ENCODE measurements at places on chromosomes 2 and 18.

DNA sequence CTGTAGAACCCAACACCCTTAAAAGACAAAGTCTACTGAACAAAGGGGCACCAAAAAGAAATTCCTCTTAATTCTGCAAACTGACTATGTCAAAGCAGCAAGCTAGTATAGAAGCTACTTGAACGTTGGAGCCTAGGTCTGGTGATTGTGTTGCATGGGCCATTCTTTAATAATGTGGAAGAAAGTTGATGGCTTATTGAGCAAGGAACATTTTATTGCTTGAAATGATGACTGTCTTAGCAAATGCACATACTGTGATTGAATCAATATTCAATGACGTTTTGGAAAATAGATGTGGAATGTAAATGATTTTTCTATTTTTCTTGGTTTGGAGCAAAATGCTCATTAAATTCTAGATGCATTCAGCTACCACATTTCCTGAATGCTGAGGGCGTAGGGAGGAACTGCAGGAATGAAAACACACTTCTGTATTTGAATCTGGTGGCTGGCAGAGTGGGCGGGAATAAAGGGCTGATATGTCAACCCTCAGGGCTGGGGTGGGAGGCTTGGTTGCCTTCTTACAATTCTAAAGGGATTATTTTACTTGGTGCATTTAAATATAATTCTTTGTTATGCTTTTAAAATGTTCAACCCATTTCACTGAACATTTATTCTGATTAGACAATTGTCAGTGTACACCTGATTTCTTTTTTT is 26.5 kb downstream of the MYO3B start:
- peak; percentile 18 for DNase-seq

GRCh38 chr2:65482971-65483370 is 50.6 kb upstream of the SPRED2 start:
- DNase-seq: no peak

DNA sequence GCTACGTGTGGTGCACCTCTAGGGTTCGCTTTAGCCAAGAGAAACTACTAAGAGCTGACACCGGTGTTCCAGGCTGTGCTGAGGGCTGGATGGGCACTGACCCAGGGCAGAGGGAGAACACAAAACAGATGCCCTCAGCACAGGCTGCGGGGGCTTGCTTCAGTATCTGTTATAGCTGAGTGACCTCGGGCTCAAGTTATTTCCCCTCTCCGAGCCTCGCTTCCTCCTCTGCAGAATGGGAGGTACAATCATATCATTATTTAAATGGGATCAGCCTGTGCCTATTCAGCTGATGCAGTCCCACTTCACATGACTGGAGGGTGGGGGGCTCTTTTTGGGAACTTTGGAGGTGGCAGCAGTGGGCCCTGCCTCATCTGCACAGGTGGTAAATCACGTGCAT is 156.1 kb upstream of the APCDD1 start:
- DNase-seq: no peak

GRCh38 chr2:121483846-121484245 is 46.8 kb upstream of the RNU4ATAC start:
- DNase-seq: no peak

DNA sequence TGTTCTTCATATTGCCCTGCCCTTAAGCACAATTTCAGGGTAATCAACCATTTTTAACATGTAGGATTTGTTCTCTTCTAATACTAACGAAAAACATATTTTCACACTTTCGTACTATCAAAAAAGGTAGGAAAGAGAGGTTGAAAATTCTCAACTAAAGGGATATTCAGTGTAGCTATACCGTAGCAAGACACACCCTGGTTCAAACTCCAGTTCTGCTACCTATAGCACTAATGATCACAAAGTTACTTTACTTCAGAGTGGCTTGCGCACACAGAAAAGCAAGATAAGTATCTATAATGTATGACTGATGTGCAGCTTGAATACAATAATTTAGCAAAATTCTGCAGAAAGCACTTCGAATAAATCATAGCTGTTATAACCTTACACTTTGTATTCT is 125.8 kb upstream of the CD226 start:
- DNase-seq: no peak

DNA sequence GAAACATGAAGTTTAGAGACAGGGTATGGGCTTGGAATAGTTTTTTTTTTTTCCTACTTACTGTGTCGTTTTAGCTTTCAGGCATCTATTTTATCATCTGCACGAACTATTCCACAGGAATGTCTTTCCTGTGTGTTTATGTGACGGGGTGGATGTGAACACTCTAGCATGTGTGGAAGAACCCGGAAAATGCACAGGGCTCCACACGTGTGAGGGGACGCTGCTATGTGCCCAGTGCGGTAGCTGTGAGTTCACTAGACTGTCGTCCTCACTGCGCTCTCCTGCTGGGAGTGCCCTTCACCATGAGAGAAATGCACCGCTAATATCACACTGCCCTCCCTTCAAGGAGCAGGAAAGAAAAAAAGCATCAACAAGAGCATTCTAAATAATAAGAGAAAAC is 250.8 kb upstream of the PXDN start:
- DNase-seq: no peak

- DNase-seq: peak; percentile 90
Observed at GRCh38 chr2:128260239-128261138, 58.2 kb downstream of the HS6ST1 start.

DNA sequence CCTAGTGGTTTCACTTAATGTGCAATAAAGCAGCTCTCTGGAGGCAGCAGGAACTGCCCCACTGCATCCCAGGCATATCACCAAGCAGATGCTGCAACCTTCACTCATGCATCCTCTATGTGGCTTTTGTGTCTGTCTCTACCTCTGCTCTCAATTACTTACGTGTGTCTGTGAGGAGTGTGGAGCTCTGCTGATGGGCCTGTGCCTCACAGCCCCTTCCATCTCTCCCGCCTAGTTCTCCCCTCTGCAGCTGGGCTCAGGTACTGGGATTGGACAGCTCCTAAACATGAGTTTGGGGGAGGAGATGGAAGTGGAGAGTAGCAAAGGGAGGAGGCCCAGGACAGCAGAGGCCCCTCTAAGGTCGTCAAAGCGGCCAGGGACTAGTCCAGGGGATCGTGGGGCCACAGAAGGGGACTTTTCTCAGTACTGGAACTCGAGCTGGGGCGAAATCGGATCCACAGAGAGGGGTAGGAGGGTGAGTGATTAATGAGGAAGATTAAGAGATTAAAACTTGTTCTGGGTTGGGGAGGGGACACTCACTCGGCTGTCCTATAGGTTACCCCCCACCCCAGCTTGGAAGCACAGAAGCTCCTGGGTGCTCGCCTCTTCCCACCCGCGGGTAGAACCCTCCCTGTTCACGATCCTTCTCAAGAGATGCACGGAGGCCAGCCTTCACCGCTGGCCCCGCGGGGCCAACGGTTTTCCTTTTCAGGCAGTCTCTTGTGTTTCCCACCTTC is 2.1 kb upstream of the LBX2 start:
- DNase-seq: no peak

DNA sequence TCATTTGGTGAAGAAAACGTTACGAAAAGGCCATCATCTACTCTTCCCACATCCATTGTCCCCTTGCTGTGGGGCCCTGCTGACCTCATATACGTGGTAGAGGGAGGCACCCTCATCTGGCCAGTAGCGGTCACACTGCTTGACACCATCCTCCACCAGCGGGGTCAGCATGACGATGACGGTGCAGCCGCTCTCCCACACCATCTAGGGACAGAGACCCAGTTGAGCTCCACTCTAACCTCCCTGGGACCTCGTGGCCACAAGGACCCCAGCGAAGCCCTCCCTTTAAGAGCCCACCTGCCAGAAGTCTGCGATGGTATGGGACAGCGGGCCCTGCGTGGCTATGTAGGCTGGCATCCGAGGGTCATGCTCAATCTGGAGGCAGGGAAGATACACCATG is 13.1 kb downstream of the PTPRN start:
- DNase-seq: no peak

- DNase-seq: no peak
Observed at GRCh38 chr18:8933714-8934284, 168.7 kb upstream of the NDUFV2 start.

- peak; percentile 72 for DNase-seq
Observed at GRCh38 chr18:7164323-7165004, 46.9 kb upstream of the LAMA1 start.

DNA sequence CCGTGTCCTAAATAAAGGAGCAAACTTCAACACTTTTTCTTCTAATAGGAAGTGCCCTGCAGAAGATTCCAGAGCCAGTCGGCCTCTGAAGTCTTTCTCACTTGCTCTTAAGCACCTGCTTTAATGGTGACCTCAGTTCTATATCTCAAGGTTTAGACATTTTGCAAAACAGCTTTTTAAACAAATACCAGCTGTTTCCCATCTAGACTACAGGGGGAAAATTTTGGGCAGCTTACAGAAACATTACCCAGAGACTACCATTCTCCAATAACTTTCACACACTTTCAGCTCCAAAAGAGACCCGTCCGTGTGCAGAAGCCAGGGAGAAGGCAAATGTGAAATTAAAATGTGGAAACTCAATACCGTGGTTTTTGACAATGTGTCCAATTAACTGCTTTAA is 285.3 kb upstream of the CCDC68 start:
- no peak for DNase-seq

- DNase-seq: no peak
Observed at GRCh38 chr18:995629-996028, 91.0 kb downstream of the ADCYAP1 start.

GRCh38 chr2:70511971-70512729 is 41.5 kb downstream of the TGFA start:
- no peak for DNase-seq

DNA sequence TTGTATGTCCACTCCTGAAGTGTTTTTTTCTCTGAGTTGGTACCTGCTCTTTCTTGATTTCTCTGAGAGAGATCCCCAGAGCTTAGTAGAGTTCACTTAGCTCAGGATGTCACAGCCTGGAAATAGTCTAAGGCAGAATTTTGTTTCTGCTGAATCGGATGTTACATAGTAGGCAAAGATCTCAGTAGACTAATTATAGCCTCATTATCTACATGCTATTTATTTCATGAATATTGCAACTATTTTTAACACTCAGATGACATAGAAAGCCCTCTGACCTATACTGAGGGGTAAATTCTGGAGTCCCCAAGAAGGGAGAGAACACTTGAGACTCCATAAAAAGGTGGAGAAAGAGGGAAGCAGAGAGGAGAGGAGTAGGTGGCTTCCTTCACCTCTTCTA is 160.2 kb downstream of the FHOD3 start:
- DNase-seq: no peak

GRCh38 chr2:70250434-70250833 is 2.0 kb upstream of the TIA1 start:
- DNase-seq: no peak

- no peak for DNase-seq
Observed at GRCh38 chr2:70523996-70524965, 29.3 kb downstream of the TGFA start.

DNA sequence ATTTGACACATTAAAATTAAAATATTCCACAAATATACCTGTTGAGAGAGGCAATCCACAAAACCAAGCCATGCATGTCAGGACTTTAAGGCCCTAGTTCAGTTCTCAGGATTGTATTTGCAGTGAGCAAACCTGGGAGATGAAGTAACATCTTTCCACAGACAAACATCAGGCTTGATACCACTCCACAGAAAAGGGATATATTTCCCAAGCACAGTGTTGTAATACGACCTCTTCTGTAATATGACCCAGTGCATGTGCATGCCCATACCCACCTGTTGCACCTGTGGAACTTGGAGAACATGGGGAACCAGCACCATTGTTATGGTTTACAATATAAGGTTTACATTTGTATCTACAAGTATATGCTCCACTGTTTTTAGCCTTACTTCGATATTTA is 184.0 kb downstream of the PDE11A start:
- DNase-seq: no peak

DNA sequence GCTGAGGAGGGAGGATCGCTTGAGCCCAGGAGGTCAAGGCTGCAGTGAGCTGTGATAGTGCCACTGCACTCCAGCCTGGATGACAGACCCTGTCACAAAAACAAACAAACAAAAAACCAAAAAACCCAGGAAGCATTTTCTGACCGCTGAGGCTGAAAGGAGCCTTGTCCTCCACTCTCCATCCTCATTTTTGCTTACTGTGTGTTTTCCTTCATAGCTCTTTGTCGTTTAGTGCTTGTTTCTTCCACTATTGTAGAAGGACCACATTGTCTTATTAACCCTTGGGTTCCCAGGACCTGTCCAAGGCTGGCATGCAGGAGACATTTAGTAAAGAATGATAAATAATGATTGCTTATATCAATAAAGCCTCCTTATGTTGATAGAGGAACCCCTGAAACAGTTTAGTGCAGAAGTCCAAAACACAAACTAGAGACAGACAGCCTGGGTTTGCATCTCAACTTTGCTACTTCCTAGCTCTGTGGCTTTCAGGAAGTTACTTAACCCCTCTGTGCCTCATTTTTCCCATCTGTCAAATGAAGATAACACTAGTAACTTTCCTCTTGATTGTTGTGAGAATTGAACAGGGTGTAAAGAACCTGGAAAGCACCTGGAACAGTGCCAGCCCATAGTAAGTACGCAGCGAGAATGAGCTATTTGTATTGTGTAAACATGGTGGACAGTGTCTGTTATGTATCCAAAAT is 126.0 kb downstream of the LPIN1 start:
- no peak for DNase-seq

GRCh38 chr2:240126731-240127130 is 9.4 kb downstream of the COPS9 start:
- no peak for DNase-seq

- DNase-seq: peak; percentile 20
Observed at GRCh38 chr2:85195956-85196355, 62.8 kb downstream of the TCF7L1 start.

- DNase-seq: no peak
Observed at GRCh38 chr2:6906165-6906741, 11.0 kb upstream of the RNF144A start.

DNA sequence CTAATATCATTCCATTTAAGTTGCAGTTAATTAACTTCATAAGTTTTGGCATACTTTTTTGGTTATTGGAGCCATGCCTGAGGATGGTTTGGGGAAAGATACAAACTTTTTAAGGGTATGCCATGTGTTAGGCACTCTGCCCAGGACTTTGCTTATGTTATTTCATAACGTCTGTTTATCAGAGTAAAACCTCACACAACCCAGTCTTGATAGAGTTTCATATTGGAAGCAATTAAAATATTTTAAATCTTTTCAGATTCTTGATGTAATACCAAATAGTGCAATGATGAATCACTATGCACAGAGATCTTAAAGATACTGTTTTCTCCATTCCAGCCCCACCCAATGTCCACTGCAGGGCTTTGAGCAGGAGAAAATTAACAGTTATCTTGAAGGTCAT is 529.1 kb upstream of the HNMT start:
- no peak for DNase-seq

Data from Ammon's horn (tissue), 1 donor.